ENCODE measurements at places on chromosomes 3 and 15.
A peak's percentile ranks its signal among the peaks of the same experiment; 100 is the strongest.

DNA sequence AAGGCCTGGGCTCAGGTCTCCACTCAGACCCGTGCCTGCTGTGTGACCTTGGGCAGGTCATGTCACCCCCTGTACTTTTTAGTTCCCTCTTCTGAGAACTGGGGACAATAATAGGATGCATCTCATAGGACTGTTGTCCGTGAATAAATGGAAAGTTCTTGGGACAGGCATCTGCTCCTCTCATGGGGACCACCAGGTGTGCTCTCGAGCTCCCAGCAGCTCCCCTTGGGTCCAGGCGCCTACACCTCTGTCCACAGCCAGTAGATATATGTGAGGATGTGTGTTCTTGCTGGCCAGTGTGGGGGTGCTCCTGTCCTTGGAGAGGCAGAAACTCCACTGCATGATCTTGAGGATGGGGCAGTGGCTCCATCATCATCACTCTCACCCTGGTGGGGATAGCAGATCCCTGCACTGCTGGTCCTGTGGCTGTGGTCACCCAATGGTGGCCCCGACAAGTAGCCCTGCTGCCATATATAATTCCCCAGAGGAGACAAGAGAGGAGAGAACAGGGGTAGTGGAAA, 257.6 kb upstream of the TLE3 start:
- no peak for DNase-seq

- no peak for DNase-seq
Measured at GRCh38 chr15:80567721-80568157, 127.4 kb upstream of the ABHD17C start.

GRCh38 chr15:68278595-68279405, 1.3 kb downstream of the FEM1B start:
- no peak for DNase-seq

- no peak for DNase-seq
Measured at GRCh38 chr3:152073267-152073666, 195.5 kb upstream of the MBNL1 start.

DNA sequence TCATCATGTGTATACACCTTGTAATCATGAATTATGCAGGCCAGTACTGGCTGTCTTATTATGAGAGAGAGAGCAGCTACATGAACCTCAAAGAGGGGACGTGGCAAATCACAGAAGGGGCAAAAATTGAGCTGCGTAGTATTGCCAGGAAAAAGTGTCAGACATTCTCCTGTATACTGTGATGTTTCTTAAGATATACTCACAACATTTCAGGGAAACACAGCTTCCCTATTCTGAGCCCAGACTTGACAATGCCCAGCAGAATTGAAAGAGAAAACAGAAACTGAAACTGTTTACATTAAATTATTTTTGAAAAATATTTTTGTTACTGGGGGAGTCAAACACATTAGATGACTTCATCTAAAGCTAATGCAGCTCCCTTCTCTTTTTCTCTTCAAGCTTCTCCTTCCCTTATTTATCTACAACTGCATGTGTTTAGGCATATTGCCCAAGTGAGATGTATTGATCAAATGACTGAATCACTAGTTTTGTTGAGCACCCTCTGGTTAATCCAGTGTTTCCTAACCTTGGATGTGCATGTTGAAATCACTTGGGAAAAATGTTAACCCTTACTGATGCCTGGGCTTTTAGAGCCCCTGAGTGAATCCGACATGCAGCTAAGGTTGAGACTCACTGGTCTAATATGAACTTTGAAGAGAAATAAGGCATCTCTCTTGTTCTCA, 39.5 kb downstream of the CADPS start:
- DNase-seq = no peak

DNA sequence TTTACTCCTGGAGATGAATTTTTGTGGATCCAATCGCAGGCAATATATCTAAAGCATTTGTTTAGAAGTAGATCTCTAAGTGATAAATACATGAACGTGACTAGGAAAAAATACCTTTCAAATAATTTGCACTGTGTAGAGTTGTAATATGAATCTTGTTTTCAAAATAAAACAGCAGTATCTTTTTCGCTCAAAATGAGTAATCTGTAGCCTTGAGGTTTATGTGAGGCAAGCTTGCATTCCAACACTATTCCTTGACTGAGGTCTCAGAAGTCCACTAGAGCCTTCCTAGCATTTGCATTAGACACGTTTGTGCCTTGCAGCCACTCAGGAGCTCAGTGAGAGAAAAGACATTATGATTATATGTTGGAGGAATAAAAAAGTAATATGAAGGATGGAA, 138.3 kb upstream of the ROBO1 start:
- no peak for DNase-seq

DNA sequence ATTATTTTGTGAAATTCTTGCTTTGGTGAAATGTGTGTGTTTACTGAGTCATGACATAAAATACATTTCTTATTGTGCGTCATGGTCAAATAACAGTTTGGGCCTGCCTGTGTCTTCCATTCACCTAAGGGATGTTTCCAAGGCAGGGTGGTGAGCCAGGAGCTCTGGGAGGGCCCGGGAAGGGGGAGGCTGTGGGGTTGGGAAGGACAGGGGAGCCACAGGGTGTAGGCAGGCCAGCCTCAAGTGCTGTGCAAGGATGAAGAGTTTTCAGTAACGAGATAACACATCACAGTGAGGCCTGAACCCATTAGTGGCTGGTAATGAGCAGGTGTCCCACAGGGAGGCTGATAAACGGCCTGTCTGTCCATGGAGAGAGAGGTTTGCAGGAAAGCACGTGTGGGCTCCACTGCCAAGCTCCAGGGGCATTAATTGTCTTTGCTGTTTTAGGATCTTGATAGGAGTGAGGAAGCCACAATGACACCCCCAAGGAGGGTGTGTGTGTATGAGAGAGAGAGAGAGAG, 35.6 kb upstream of the SEC13 start:
- no peak for DNase-seq

GRCh38 chr3:119359476-119360326, 65.5 kb downstream of the ARHGAP31 start:
- no peak for DNase-seq

GRCh38 chr15:63156755-63157117, 541 bp downstream of the RPS27L start:
- no peak for DNase-seq

DNA sequence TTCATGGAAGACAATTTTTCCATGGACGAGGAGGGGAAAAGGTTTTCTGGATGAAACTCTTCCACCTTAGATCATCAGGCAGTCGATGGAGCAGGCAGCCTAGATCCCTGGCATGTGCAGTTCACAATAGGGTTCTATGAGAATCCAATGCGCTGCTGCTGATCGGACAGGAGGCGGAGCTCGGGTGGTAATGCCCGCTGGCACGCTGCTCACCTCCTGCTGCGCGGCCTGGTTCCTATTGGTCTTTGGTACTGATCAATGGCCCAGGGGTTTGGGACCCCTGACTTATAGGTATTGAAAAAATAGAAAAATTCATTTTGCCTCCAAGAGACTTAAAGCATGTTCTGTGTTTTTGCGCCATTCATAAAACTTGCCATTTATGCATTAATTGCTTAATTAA, 793.9 kb upstream of the NR2F2 start:
- DNase-seq = no peak

GRCh38 chr3:80079886-80080285, 312.1 kb upstream of the ROBO1 start:
- no peak for DNase-seq

- DNase-seq = peak; percentile 32
Measured at GRCh38 chr15:68924866-68925560, 5.3 kb upstream of the SPESP1 start.

- no peak for DNase-seq
Measured at GRCh38 chr15:92328207-92328606, 65.5 kb upstream of the ST8SIA2 start.

DNA sequence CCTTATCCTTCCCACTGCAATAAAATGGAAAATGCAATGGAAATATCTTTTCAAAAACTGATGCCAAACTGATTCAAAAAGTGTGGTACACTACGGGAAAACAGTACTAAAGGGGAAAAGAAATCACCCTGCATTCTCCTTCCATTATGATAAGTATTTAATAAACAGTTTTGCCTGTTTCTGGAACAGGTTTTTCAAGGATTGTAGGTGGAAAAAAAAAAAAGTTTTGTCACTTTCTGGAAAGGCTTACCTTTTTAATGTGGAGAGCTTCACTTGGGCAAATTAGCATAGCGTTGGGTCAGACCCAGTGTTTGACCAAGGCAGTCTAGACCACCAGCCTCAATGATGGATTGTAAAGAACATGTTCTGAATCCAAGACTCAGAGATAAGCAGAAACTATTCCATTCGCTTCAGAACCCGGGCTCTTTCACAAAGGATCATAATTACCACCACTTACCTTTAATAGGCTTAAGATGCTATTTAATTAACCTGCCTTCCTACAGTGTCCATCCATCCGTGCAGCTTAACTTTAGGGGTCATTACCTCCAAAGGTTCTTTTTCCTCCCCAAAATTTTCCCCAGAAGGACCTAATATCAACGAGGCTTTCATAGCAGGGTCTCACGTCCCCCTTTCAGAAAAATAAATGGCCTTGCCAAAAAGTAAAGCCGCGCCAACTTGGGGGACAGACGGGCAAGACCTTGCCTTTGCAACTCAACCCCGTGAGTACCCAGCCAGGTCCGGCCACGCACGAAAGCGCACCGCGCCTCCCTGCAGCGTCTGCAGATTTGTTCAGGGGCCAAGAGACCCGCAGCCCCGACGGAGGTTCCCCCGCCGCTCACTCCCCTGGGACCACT, 1.0 kb downstream of the DCBLD2 start:
- DNase-seq = peak; percentile 26

- DNase-seq = no peak
Measured at GRCh38 chr3:62242831-62243509, 130.4 kb downstream of the FEZF2 start.

GRCh38 chr15:67322481-67322880, 67.9 kb downstream of the IQCH start:
- DNase-seq = no peak

- no peak for DNase-seq
Measured at GRCh38 chr3:17088017-17088416, 203.3 kb downstream of the PLCL2 start.

DNA sequence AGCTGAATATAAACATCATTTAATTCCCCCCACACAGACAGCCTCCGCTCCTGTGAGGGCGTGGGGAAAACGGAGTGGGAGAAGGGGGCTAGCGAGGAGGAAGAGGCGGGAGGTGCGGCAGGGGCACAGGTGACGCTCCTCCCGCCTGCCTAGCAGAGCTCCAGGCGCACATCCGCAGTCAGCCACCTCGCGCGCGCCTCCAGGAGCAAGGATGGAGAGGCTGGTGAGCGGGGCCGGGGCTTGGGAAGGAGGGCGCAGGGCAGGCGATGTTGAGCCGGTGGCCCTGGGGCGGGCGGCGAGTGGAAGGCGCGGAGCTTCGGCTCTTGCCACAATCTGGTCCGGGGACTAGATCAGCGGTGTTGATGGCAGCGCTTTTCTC, at the start of gene CD200:
Gene CD200, plus strand, starts transcription at position 155 of the 379 bp plus-strand sequence. Its CDS starts 57 bp downstream, at position 212.
- DNase-seq = peak; percentile 45

- no peak for DNase-seq
Measured at GRCh38 chr3:142298626-142299025, 73.2 kb upstream of the GK5 start.

GRCh38 chr15:70627734-70628548, 135.4 kb downstream of the UACA start:
- no peak for DNase-seq

DNA sequence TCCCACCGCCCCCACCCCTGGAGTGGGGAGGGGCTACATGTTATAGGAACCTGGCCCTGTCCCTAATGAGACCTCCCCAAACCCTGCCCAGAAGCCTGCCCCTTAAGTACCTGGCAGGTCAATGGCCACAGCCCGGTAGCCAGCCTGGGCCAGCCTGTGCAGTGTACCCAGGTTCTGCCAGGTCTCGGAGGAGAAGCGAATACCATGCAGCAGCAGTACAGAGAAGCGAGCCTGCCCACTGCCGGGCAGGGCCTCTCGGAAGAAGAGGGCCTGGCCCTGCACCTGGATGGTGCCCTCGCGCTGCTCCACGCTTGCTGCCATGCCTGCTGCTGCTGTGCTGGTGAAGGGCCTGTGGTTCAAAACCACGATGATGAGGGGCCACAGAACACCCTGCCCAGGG, 2.5 kb downstream of the ABHD14B start:
- no peak for DNase-seq

GRCh38 chr3:28320981-28321380, 27.5 kb upstream of the ZCWPW2 start:
- no peak for DNase-seq

DNA sequence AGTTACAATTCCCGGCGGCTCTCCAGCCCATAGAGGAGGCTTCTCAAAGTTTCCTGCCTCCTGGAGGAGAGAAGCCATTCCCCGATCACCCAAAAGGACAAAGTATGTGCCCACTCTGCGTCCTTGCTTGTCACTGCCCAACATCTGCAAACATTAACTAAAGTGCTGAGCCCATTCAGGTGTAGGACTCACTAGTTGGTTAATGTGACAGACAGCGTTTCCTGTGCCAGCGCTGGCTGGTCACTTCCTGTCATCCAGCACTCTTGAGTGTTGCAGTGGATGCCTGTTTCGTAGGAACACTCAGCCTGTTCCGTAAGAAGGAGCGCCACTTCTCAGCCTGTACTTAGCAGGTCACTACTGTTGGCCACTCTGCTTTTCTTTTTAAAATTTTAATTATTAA, 100.3 kb downstream of the APBA2 start:
- no peak for DNase-seq

GRCh38 chr15:76964157-76964556, 30.8 kb upstream of the PSTPIP1 start:
- DNase-seq = no peak

GRCh38 chr3:145368748-145369147, 792.2 kb downstream of the PLOD2 start:
- DNase-seq = no peak

DNA sequence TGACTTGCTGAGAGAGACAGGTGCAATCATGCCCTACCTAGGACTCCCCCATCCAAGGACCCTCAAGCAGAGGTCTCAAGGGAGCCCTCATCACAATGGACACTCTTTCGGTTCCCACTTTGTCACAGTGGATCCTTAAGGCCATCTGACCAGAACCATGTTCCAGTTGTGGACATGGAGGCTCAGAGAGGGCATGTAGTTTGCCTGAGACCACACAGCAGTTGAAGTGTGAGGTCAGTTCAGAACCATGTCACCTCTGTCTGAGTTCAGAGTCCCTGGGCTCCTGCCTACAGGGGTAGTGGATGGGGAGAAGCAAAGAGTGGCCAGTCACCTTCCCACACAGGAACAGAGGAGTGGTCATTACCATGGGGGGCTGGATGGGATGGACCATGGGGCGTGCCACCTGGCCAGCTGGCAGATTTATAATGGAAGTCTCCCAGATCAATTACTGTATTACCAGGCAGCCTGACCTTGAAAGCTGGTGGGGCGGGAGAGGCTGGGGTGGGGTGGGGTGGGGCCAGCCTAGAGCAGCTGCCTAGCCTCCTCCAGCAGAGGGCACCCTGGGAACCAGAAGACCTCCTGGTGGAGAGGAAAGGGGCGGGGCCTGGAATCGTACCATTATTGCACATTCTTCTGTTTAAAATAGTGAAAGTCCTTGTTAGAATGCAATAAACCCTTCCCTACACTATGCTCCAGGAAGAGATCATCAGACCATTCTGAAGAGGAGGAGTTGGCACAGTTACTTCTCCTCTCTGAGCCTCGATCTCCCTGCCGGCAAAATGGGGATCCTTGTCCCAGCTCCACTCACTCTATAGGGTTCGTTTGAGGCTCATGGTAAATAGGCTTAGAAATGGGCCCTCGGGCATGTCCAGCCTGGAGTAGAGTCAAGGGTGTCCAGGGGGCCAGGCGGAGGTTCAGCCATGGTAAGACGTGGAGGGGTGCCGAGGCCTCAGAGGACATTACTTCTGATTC, 26.9 kb upstream of the LINGO1 start:
- no peak for DNase-seq

GRCh38 chr15:77497110-77497737, 76.5 kb downstream of the HMG20A start:
- no peak for DNase-seq

- no peak for DNase-seq
Measured at GRCh38 chr15:101478701-101479341, 10.7 kb downstream of the PCSK6 start.

Measured in activated B cell treated with CpG ODN at 0.5 μM for 24 hours (primary cell).